Cardiac muscle cell (in vitro differentiated cells and primary cell): ENCODE measurements at places on chromosomes 2 and 18. TPM values are rescaled to one million over a fixed set of nuclear protein-coding genes. Genes with fewer than 3 reads are reported as not detected.

The EML6 gene
- 0.89 and 0.92 TPM in 2 replicates for total RNA-seq

The ASAP2 gene
- 12.8 and 16.7 TPM in 2 replicates for total RNA-seq

DNA sequence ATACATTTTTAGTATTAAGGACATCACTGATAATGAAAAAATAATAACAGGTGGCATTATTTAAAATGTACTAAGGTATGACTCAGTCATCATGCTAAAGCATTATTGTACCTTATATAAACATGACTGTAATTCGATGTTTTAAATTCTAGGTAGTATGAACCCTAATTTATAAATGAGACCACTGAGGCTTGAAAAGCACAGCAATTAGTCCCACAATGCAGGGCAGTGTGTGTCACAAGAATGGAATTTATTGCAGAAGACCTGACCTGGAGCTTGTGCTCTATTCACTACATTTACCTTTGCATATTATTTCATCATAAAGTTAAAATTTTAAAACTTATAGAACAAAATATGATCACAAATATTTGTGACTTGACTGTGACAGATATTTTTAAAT lies 358.5 kb upstream of the DSEL start:
- DNase-seq = no peak

GRCh38 chr2:184727813-184728212 lies 129.5 kb downstream of the ZNF804A start:
- DNase-seq = no peak

DNA sequence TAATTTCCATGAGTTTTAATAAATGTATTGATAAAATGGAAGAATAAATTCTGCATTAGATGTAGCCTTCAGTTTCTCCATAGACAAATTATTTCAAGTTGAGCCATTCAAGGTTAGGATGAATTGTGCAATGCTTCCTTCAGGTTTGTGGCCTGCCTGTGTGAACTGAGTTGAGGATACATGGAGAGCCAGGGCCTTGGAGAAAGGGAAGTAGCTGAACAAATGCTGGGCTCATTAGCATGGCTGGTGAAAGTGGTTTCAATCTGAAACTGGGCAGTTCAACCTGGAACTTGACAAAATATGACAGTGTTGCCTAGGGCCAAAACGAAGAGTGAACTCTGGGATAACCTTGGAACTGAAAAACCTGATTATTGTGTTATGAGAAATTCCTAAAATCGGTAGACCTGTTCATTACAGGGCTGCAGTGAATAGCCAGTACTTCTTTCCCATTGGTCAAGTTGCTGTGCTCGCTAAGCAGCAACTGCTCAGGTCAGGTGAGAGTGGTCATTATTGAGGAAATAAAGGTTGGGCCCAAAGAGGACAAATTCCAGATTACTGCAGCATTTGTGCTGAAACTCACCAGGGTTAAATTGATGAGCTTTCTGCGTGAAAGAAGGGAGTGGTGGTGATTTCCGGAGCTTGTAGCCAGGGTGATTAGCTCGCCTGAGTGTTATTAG lies 12.7 kb downstream of the INPP1 start:
- DNase-seq = no peak

The CD226 gene
- total RNA-seq = 0.21 and 0.71 TPM in 2 replicates

The ITPRIPL1 gene
- 1.1 and 1.3 TPM in 2 replicates for total RNA-seq

The EIF4E2 gene
- 48.0 and 53.2 TPM in 2 replicates for total RNA-seq

DNA sequence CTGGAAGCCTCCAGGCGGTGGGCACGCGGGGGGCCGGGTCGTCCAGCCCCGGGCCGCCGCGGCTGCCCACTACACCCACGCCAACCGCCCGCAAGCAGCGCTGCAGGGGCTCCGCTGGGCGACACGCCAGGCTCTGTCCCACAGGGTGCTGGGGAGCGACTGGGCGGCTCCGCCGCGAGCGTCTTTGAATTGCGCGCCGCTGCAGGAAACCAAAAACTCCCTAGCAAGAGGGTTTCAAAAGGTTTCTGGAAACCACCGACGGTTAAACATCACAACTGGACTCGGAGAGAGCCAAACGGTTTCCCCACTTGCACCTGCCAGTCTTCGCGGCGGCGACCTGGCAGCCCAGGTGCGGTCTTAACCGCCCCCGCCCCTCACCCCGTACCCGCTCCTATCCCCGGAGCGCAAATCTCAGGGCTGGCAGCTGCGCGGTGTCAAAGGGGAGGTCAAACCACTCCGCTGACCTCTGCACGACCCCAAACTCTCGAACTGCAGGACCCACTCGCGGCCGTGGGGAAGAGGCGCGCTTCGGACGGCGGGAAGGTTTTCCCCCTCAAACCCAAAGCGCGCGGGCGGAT lies 1.0 kb downstream of the CXCR4 start:
- no peak for DNase-seq

GRCh38 chr18:3067722-3068121 lies 54.8 kb upstream of the LPIN2 start:
- no peak for DNase-seq

DNA sequence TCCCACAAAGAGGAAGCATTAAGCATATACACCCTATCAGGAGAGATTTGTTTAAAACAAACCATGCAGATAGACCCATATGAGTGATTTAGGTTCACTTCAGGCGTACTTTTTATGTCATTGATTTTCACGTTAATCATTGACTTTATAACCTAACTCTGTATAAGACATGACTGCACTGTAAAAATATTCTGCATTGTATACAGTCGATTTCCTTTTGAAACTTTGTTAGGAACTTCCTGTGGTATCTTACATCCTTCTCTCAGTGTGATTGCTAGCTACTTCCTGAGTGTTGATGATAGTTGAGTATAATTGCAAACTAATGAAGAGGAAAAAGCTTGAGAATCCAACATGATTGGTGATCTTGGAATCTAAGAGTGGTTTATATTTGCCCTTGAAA lies 69.4 kb downstream of the XIRP2 start:
- DNase-seq = no peak

DNA sequence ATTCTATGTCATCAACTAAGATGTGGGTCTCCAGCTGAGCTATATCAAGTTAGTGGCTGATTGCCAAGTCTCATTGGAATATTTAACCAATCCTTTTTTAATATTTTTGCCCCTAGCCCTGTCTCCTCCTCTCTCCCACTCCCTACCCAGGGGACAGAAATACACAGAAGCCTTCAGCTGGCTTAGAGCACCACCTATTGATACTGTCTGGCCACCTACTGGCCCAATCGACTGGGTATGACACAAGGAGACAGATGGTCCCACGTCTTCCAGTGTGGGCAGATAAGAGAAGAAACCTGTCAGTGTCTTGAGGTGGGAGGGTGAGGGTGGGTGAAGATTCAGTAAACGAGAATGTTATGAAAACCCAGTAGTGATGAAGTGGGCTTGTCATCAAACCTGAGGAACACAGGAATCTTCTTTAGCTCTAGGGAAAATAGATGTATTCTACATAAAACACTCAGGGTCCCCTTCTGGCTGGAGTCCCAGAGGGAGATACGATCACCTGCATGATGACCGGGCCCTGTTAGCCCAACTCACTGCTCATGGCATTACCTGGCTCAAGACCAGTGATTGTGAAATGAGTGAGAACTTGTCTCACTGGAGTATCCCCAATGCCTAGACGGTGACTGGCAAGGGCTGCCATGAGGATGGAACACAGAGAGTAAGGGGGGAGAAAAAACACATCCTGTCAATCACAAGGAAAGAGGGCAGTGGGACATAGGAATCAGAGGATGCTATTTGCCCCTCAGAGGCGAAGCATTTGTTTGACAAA lies 26.7 kb downstream of the POLR1A start:
- peak; percentile 71 for DNase-seq

The HOXD12 gene
- total RNA-seq = not detected in 2 replicates

DNA sequence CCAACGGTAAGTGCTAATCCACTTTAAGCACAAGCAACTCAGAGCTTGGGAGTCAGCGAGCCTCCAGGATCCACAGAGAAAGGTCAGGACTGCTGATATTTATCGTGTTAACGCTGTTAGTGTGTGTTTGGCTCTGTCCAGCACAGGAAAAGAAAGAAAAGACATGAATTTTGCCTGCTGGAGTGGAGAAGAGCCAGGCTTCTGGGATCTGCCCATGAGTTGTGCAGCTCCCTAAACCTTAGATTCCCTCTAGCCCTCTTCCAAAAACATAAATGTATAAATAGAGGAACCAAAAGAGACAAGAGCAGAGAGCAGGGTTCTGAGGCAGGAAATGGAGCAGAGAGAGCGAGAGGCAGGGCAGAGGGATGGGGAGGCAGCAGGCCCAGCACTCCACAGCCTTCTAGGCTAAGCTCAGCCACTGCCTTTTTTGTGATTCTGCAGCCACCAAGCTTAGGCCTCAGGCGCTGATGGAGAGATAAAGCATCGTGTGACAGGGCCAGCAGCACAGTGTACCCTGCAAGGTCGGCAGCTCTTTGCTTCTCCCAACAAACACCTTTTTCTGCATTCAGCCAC lies 14.5 kb upstream of the MAT2A start:
- DNase-seq = peak; percentile 57

The PDE1A gene
- 0.06 and 0.32 TPM in 2 replicates for total RNA-seq

DNA sequence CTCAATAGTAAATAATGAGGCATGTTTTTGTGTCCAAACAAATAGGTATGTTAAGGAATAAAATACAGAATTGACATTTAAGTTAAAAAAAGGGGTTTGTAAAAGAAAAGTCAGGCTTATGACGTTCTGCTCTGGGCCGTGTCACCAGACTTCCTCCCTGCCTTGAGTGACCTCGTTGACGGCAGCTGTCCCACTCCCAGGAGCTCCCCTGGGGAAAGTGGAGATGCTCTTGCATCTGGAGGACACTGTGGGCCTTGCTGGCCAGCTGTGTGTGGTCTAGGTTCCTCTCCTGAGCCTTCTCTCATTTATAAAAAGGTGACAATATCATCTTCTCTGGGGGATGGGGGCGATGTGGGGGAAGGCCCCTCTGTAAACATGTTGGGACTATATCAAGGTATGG lies 196.2 kb downstream of the CLIP4 start:
- no peak for DNase-seq

DNA sequence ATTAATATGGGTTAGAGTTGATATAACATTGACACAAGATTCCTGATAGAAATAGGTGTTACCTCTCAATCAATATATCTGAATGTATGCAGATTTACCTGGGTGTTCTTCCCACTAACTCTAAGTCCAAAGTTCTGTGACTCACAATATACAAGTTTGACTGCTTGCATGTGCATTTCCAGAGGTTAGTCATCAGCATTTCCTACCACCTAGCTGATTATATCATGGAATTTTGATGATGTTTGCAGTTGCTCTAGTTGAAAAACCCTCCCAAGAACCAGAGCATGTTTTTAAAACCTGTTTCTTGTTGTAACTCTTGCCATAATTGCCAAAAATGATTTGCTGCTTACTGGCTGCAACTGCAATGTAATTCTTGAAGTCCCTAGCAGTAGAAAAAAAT lies 15.0 kb upstream of the DSG1 start:
- no peak for DNase-seq

GRCh38 chr18:32025744-32026143 lies 7.1 kb downstream of the RNF125 start:
- DNase-seq = no peak

The CDH20 gene
- not detected in 2 replicates for total RNA-seq
